Activated naive CD8-positive, alpha-beta T cell treated with anti-CD3 and anti-CD28 coated beads, Interleukin-2, amount 10 ng/mL, durations not matched to agents 7 days and 5 days (primary cell): ENCODE measurements at places on chromosomes 3 and 15. TPM values are rescaled to one million over a fixed set of nuclear protein-coding genes. Genes with fewer than 3 reads are reported as not detected.

DNA sequence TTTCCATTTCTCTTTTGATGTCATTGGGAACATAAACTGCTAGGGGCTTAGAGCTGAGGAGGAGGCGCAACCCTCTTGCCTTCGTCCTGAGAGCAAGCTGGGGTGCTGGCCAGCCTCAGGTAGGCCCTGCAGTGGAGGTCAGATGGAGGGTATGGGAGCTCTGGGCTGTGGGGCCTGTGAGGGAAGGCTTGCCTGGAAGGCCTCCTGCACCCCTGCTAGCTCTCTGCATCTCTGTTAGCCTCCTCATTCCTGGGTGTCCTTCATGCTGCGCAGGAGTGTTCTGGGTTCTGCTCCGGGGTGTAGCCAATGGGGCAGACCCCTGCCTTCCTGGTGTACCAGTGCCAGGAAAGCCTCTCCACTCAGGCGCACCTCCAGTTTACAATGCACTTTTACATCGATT is 11.8 kb downstream of the GP5 start:
- H3K27me3 ChIP-seq, result peaks cover 12% of the 10 kb centered on the region
- peaks cover 2% of the 10 kb centered on the region for H3K4me1 ChIP-seq
- H3K4me3 ChIP-seq, result no peak overlapping the region
- no peak overlapping the region for H3K27ac ChIP-seq

The ZNF80 gene
- 5.1 TPM for total RNA-seq

DNA sequence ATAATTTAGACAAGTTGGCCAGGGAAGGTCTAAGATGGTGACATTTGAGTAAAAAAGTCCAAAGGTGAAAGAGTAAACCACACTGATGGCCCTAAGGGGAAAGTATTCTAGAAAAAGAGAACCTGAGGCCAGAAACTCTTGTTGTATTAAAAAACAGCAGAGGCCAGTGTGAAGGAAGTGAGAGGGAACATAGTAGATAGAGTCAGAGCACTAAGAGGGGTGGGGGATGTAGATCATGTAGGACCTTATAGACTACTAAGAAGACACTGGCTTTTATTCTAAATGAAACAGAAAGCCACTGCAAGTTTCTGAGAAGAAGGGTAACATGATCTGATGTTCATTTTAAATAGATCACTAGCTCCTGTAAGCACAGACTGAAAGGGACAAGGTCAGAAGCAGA is 14.5 kb downstream of the POLQ start:
- no peak overlapping the region for H3K4me3 ChIP-seq
- H3K36me3 ChIP-seq, result peaks cover 46% of the 10 kb centered on the region
- no peak for DNase-seq

DNA sequence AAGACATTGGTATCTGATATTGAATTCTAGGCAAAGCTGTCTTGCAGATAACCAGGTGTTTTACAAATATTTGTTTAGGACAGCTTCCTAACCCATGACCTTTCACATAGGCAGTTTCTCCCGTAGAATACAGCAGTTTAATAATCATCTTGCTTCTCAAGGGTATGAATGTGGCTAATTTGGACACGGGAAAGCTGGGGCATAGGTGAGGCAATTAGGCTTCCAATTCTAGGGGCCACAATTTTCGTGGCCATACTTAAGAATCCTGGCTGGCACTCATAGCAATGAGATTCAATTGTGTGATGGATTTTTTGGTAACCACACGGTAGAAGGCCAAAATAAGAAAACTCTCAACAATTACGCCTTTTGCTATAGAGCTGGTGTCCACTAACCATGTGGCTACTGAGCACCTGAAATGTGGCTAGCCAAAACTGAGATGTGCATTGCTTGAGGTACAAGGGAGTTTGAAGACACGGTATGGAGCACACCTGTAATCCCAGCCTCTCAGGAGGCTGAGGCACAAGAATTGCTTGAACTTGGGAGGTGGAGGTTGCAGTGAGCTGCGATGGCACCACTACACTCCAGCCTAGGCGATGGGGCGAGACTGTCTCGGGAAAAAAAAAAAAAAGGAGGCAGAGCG is 34.4 kb downstream of the TFRC start:
- no peak for DNase-seq
- H3K36me3 ChIP-seq, result peaks cover 33% of the 10 kb centered on the region
- H3K27ac ChIP-seq, result no peak overlapping the region
- H3K27me3 ChIP-seq, result no peaks in the 10 kb centered on the region
- H3K4me1 ChIP-seq, result no peaks in the 10 kb centered on the region

GRCh38 chr3:16423947-16424673 is 89.4 kb downstream of the RFTN1 start:
- no peak for DNase-seq
- no peak overlapping the region for H3K4me3 ChIP-seq
- peaks cover 30% of the 10 kb centered on the region for H3K36me3 ChIP-seq
- no peaks in the 10 kb centered on the region for H3K27me3 ChIP-seq
- H3K27ac ChIP-seq, result no peak overlapping the region

The SCAMP5 gene
- total RNA-seq, result 0.22 TPM

- no peak overlapping the region for H3K27ac ChIP-seq
- no peaks in the 10 kb centered on the region for H3K4me1 ChIP-seq
- no peaks in the 10 kb centered on the region for H3K36me3 ChIP-seq
- H3K4me3 ChIP-seq, result no peak overlapping the region
- peaks cover 2% of the 10 kb centered on the region for H3K27me3 ChIP-seq
Observed at GRCh38 chr3:25587526-25587925, 77.2 kb downstream of the TOP2B start.

DNA sequence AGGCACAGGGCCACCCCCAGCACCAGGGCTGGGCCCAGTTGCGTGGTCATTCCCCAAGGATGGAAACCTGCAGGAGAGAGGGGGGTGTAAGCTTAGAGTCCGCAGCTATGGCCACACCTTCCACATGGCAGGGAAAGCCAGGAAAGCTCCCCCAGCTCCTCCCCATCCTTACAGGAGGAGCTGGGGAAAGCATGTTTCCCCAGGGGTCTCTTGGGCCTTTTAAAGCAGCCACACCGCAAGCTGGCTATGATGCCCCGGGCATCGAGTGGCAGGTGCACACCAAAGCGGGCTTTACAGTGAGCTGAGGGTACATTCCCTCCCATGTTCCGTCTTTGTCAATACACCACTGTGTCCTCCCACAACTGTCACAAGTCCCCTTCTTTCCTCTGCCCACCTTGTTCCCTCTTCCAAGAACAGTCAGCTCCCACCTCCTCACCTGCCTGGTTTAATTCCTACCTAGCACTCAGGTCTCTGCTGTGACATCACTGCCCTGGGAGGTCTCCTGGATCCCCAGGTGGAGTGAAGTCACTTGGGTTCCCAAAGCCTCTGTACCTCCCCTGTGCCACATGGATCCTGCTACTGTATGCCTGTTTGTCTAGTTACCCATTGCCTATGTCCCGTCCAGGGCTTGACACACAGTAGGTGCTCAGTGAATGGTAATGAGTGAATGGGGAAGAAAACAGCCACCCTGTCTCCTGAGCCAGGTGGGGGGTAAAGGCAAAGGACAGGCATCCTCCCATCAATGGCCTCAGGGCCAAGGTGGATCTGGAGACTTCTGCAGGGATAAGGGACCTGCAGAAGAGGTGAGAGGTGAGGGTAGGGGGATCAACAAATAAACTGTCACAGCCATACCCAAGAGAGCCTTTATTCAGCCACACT is 3.4 kb downstream of the HYAL3 start:
- H3K4me3 ChIP-seq, result no peak overlapping the region
- peaks cover 32% of the 10 kb centered on the region for H3K4me1 ChIP-seq
- H3K27ac ChIP-seq, result peak overlapping the region; percentile 31
- H3K36me3 ChIP-seq, result peaks cover 1% of the 10 kb centered on the region
- no peak for DNase-seq

DNA sequence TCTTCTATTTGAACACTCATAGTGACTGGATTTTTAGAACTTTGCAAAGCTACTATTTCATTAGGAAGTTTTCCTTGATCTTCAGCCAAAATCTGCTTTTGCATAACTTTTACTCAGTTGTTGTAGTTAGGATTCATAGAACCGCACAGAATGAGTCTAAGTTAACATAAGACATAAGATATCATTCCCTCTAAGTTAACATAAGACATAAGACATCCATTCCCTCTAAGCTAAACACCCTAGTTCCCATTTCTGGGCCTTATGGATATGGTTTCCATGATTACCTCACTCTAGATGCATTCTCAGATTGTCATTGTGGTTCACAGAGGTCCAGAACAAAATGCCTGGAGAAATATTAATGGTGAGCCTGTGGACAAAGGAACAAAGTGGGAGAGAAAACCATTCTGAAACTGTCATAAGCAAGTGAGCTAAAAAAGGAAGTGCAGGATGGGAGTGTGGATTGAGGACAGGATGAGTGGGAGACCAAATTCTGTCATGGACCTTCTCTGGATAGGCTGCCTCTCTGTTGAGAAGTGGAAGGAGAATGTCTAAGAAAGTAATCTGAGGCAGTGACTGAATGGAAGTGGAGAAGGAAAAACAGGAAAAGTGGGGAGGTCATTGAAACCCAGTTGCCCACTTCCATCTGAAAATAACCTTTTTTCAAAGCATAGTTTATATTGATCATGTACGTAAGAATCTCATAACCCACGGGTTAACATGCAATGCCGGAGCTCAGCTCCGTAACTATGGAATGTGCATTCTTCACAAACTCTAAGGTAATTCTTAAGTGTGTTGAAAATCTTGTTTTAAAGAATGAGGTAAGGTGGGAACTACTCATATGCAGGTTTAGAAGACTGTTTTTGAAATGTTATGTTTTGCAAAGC is 37.4 kb upstream of the SECISBP2L start:
- peaks cover 15% of the 10 kb centered on the region for H3K27me3 ChIP-seq
- DNase-seq, result no peak
- H3K4me3 ChIP-seq, result no peak overlapping the region
- H3K27ac ChIP-seq, result no peak overlapping the region

The TMEM45A gene
- total RNA-seq, result 0.20 TPM

DNA sequence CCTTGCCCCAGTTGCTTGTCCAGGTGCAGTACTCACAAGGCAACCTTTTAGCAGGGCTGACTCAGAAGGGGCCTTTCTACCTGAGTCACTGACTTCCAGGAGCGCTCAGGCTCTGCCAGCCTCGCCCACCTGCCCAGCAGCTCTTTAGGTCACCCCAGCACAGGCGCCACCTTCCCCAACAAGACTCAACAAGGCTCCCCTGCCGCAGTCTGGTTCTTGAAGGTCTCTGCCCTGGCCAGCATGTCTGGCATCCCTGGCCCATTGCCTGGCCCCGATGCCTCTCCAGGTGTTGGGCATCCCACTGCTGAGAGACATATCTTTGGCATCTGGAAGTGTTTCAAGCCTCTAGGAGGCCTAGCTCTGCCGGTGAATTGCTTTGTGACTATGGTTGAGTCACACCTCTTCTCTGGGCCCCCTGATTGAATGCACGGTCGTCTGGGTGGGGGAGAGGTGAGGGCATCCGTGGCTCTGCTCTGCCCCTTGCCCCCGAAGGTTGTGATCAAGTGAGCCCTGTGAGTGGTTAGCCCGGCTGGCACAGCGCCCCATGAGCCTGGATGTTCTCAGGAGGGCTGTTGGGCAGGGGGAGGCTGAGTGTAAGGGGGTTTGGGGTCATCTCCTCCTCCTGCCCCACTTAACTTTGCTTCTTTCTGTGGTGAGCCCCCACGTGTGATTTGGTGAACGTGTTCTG is 21.6 kb downstream of the SNX33 start:
- H3K4me1 ChIP-seq, result peaks cover 4% of the 10 kb centered on the region
- no peaks in the 10 kb centered on the region for H3K36me3 ChIP-seq
- no peak overlapping the region for H3K4me3 ChIP-seq
- no peaks in the 10 kb centered on the region for H3K27me3 ChIP-seq
- no peak for DNase-seq
- H3K27ac ChIP-seq, result no peak overlapping the region

GRCh38 chr15:43276563-43277200 is 10.0 kb upstream of the TGM5 start:
- no peak for DNase-seq
- H3K36me3 ChIP-seq, result peaks cover 3% of the 10 kb centered on the region
- no peaks in the 10 kb centered on the region for H3K4me1 ChIP-seq
- no peak overlapping the region for H3K4me3 ChIP-seq
- no peak overlapping the region for H3K27ac ChIP-seq
- peaks cover 7% of the 10 kb centered on the region for H3K27me3 ChIP-seq

GRCh38 chr15:68311859-68312557 is 34.5 kb downstream of the FEM1B start:
- peaks cover 7% of the 10 kb centered on the region for H3K27me3 ChIP-seq
- H3K27ac ChIP-seq, result no peak overlapping the region
- peak; percentile 8 for DNase-seq

GRCh38 chr3:143482106-143483088 is 362.8 kb downstream of the CHST2 start:
- no peaks in the 10 kb centered on the region for H3K36me3 ChIP-seq
- H3K27me3 ChIP-seq, result no peaks in the 10 kb centered on the region
- H3K4me1 ChIP-seq, result no peaks in the 10 kb centered on the region
- H3K27ac ChIP-seq, result no peak overlapping the region

DNA sequence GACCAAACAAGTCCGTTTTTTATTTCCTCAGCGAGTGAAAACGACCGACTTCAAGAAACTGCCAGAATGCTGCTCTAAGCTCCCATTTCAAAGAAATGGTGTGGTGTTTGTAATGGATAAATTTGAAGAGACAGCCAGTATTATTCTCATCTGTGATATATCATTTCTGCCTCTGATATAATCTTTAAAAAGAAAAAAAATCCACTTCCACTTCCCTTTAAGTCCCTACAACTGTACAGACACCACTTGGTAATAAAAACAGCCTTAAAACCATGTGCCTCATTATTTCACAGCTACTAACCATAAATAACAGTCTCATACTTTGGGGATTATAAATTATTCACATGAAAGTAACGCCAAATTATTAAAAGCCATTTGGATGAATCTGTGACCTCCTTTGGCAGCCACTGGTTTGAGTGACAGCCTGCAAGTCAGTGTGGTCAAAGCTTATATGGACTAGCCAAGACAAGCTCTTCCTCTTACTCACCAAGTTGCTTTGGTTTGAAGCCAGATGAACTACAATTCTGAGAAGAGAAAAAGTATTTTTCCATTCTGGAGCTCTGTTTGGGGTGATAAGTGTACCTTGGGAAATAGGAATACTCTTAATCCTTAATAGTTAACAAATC is 168.0 kb downstream of the SHOX2 start:
- H3K27ac ChIP-seq, result no peak overlapping the region
- H3K36me3 ChIP-seq, result no peaks in the 10 kb centered on the region
- H3K4me3 ChIP-seq, result no peak overlapping the region
- H3K4me1 ChIP-seq, result no peaks in the 10 kb centered on the region
- H3K27me3 ChIP-seq, result no peaks in the 10 kb centered on the region
